Stimulated activated CD4-positive, alpha-beta T cell treated with anti-CD3 and anti-CD28 coated beads, Interleukin-4, amount 100 ng/mL, for 48 hours (primary cell): ENCODE measurements at places on chromosomes 7 and 10.

DNA sequence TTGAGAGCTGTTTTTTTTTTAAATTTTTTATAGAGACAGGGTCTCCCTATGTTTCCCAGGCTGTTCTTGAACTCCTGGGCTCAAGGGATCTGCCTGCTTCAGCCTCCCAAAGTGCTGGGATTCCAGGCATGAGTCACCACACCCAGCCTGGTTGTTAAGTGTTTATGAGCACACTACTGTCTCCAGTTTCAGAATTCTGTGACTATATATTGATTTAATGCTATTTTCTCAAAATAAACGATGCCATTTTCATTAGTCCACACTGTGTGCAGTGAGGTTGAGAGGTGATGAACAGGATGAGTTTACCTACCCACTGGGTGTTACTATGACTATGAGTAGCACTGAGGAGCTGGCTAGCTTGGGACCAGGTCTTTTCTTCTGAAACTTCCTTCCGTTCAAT, 110.9 kb upstream of the FAM180A start:
- DNase-seq = no peak

DNA sequence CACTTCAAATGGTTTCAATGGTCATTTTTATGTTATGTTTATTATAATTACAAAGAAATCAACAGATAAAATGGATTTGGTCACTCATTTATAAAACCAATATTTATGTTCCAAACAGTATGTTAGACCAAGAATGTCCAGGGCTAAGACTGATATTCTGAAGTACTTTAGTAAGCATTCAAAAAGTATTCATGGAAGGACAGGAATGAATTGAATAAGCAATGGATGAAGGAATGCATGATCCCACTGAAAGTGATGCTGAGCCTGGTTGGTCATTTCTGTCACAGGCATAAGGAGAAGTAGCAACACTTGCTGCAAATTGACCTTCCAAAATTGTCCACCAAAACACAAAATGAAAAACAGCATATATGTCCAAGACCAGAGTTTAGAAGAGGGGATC, 189.0 kb upstream of the CELF2 start:
- no peak for DNase-seq

- no peak for DNase-seq
Measured at GRCh38 chr7:94559972-94560371, 50.4 kb downstream of the CASD1 start.

- peak; percentile 61 for DNase-seq
Measured at GRCh38 chr10:49606981-49607535, 3.1 kb upstream of the SLC18A3 start.

DNA sequence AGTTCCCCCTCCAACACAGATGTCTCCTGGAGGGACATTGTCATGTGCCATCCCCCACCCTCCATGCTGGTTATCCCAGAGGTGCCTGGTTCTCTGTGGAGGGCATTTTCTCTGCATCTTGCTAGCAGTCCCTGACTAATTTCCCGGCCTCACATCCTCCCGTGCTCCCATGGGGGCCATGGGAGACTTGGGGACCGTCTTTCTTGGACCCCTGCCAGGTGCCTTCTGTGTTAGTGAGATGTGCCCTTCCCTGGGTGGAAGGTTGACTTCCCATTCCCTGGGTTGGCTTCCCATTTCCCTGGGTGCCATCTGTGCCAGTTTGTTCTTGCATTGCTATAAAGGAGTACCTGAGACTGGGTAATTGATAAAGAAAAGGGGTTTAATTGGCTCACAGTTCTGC, 22.5 kb upstream of the GNA12 start:
- no peak for DNase-seq

GRCh38 chr7:106865130-106866041, at the start of gene PIK3CG:
PIK3CG (plus strand) TSS chr7:106865282; CDS start chr7:106867562, 2,280 bp downstream.
- no peak for DNase-seq
